ENCODE measurements at places on chromosomes 6 and 20. TPM values are rescaled to one million over a fixed set of nuclear protein-coding genes. Genes with fewer than 3 reads are reported as not detected.

BHLHE23 gene
- not detected for total RNA-seq

DNA sequence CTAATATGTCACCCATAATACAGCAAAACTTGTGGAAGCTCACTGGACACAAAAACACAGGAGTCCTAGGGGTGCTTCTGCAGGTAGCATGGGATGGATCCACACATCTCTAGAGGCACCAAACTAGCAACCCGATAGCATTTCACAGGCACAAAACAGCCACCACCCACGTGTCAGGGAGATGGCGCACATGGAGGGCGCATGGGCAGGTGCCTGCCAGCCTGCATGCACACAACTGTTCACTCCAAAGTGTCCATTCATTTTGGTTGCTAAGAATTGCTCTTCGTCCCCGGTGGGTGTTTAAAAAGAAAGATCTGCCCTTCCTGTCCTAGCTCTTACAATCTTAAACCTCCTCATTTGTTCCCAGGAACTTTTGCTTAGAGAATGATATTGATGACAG, 171.3 kb downstream of the SYNDIG1 start:
- H3K36me3 ChIP-seq, result no peaks in the 10 kb centered on the region
- DNase-seq, result no peak
- H3K27ac ChIP-seq, result no peak overlapping the region
- no peak overlapping the region for H3K4me3 ChIP-seq
- no peaks in the 10 kb centered on the region for H3K4me1 ChIP-seq

DNA sequence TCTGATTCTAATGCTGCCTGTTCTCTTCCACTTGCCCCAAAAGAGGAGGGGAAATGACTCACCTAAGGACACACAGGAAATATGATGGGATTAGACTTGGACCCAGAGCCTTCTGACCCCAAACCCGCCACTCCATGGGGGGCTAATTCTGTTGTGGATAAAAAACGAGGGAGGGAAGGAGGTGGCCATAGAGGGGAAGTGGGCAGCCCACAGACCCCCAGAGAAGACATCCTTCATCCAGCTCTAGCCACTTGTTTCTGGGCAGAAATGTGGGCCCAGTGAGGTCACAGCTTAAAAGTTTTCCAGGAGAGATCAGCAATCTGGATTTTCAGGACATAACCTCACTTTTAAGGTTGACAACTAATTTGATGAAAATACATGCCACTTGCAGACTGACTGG, 202.1 kb downstream of the ANKRD60 start:
- H3K4me3 ChIP-seq, result no peak overlapping the region
- H3K36me3 ChIP-seq, result no peaks in the 10 kb centered on the region
- no peak for DNase-seq
- no peak overlapping the region for H3K27ac ChIP-seq

DNA sequence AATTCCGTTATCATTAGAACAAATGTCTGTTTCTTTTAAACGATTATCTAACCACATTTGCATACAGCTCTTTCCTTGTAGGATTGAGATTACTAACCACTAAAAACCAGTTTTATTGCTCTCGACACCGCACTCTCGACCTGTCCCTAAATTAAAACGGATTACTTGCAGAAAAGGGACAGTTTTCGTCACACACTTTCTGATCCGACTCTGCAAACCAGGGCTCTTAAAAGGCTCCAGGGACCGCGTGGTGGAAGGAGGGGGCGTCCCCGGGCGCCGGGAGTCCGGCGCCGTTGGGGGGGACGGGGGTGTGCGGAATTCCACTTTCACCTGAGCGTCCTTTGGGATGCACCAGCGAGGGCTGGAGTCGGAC, 731 bp downstream of the MAK start:
- H3K36me3 ChIP-seq, result no peaks in the 10 kb centered on the region
- DNase-seq, result no peak
- H3K4me3 ChIP-seq, result peak overlapping the region; percentile 62
- H3K27ac ChIP-seq, result no peak overlapping the region
- H3K27me3 ChIP-seq, result peaks cover 31% of the 10 kb centered on the region
- peaks cover 21% of the 10 kb centered on the region for H3K4me1 ChIP-seq

DNA sequence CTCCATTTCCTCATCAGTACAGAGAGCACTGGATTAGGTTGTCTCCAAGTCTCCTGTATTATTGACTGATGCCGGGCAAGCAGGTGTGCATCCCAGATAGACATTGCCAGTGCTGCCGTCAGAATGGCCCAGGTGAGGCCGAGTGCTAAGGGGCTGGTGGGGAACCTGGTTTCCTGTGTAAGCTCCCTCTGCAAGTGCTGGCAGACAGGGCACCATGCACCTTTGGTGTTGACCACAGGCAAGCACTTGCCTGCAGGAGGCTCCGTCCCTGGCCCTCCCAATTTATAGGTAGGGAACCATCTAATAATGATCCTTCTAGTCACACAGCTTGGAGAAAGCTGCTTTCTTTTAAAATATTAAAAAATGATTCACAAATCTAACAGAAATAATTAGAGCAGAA, 747 bp downstream of the GABRR1 start:
- H3K4me3 ChIP-seq, result no peak overlapping the region
- no peaks in the 10 kb centered on the region for H3K27me3 ChIP-seq
- no peaks in the 10 kb centered on the region for H3K36me3 ChIP-seq
- no peak overlapping the region for H3K27ac ChIP-seq
- H3K4me1 ChIP-seq, result no peaks in the 10 kb centered on the region

DNA sequence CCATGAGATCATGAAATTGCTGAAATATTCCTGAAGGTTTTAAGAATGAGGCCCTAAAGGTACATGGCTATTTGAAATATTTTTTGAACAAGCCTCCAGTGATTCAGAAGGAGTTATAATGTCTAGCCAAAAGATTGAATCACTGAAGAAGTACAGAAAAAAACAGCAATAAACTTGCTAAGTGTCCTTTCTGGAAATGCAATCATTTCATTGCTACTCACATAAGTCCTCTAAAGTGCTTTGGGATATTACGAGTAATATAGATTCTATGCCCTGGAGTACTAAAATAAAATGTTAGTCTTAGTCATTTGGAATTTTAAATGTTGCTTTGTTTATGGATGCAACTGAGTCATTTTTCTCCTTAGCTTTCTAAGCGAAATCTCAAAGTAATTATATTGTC, 32.7 kb downstream of the CENPW start:
- no peak overlapping the region for H3K27ac ChIP-seq
- no peaks in the 10 kb centered on the region for H3K27me3 ChIP-seq
- H3K36me3 ChIP-seq, result no peaks in the 10 kb centered on the region

DNA sequence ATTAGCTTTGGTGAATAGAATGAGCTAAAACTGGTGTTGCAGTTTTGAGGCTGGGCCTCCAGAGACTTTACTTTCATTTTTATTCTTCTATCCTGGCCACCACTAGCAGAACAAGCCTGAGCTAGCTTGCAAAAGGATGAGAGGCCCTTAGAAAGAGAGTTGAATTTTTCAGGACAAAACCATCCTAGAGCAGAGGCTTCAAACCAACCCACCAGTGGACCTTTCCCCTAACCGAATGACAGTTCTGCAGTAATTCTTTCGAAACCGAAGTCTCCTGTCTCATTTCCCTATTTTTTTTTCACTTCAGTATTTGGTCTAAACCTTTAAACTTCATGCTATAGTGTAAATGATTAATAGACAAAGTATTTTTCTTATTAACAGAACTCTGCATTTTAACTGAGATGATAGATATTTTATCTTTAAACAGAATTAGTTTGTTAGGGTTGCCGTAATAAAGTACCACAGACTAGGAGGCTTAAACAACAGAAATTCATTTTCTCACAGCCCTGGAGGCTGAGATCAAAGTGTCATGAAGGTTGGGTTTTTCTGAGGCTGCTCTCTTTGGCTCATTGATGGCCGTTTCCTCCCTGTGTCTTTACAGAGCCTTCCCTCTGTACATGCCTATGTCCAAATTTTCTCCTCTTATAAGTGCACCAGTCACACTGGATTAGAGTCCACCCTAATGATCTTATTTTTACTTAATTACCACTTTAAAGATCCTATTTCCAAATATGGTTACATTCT, 80.6 kb upstream of the PAK5 start:
- H3K27me3 ChIP-seq, result no peaks in the 10 kb centered on the region
- no peak overlapping the region for H3K27ac ChIP-seq
- DNase-seq, result no peak

Measured in CD4-positive, alpha-beta T cell (primary cell).